ENCODE measurements at places on chromosomes 5 and 9.
A peak's percentile ranks its signal among the peaks of the same experiment; 100 is the strongest.

GRCh38 chr9:73683862-73684591, 532.4 kb downstream of the ANXA1 start:
- peak; percentile 27 for DNase-seq

DNA sequence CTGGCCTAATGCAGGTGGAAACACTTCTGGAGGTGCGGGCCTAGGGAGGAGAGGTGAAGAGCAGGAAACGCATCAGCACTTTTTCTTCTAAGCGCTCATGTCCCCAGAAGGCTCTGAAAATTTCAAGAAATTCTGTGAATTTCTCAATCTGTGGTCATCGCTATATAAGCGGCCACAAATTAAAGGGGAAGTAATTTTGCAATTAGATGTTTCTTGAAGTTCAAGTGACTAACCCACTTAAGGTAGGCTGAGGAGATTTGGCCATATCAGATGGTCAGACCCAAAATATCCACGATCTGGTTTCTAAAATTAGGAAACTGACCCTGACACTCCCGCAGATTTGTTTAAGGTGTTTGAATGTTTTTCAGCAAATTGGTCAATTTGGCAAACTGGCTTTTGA, 16.6 kb upstream of the HMGCR start:
- no peak for DNase-seq

GRCh38 chr5:140565780-140566095, 1.1 kb downstream of the SLC35A4 start:
- no peak for DNase-seq

- DNase-seq, result peak; percentile 37
Measured at GRCh38 chr9:134326724-134327601, 708 bp downstream of the RXRA start.

GRCh38 chr5:64746446-64746845, 22.0 kb downstream of the SREK1IP1 start:
- DNase-seq, result peak; percentile 11

DNA sequence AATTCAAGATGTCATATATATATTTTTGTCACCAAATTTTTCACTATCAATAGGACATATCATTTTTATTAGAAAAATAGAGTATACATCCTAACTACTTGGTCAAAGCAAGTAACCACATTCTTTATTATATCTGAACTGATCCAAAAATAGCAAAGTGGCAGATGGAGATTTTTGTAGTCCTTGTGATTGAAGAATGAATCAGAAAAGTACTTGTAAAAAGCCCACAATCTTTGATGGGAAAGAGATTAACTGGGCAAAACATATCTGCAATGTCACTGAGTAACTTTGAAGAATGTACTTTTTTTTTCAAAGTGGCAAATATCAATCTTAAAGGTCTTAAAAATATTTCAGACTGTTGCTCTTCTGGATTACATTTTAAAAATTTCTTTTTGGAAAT, 1040.6 kb upstream of the SEMA6A start:
- no peak for DNase-seq

DNA sequence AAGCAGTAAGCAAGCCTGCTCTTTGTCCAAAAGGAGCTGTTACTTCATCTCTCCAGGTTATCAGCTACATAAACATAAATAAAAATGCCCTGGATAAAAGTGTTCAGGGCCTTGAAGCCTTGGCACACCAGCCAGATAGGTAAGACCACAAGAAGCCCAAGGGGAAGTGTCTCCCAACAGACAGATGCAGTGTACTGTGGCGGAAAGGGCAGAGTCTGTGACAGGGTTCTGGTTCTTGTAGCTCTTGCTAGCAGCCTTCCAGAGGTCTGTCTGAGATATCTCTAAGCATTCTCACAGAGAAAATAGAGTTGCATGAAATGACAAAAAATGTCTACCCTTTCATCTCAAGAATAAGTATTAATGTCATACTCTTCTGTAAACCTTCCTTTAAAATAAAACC, 30.1 kb downstream of the ISOC1 start:
- no peak for DNase-seq

- DNase-seq, result peak; percentile 42
Measured at GRCh38 chr9:100206899-100207298, 107.9 kb downstream of the INVS start.

DNA sequence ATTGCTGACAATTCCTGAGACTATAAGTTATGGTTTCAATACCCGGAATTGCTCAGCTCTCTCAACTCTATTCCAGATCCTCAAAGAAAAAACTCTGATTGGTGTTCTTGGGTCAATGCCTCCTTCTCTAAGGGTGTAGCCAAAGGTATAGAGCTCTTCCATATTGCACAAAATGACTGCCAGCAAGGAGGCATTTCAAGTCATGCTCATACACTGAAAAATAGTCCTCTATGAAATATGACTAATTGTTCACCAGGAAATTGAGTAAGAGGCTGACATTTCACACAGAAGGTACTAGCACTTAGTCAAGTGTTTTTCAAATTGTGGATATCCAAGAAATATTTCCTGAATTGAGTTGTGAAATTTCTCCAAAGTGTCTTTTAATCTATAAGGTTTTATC, 111.1 kb upstream of the KLF9 start:
- DNase-seq, result peak; percentile 42

DNA sequence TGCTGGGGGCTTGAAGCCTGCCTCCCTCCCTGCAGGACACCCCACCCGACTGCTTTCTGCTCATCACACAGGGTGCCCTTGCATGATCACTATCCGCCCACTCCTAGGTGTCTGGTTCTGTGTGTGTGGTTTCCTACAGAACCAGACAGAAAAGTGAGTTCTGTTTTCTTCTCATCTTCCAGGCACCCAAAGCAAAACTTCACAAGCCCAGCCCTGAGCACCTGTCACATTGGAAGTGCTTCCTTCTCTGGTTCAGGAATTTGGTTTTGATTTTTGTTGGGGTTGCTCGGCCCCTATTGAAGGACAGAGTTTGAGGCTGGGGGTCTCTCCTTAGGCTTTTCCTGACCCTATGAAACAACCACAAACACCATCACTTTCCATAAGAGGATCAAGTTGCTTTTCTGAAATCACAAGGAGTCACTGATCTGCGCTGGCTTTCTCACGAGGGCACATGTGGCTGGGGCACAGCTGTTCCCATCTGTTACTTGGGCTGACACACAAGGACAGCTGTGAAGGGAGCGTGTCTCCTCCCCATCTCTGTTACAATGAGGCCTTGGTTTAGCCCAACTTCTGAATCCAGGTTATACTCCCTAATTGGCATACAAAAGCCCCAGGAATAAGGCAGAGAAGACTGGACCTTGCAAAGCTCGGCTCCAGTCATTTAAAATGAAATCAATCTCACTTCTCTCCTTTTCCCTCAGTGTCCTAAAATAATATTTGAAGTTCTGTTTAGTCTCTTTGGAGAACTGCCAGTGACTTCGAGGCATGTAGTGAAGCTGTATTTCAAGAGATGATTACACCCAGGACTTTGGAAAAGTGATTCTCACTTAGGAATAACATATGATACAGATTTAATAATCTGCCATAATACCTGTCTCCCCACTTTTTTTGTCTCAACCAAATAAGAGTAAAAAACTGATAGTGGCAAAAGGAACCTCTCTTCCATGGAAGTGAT, 213.1 kb upstream of the GAS1 start:
- peak; percentile 32 for DNase-seq

- no peak for DNase-seq
Measured at GRCh38 chr5:179874136-179874535, 15.5 kb upstream of the MRNIP start.

DNA sequence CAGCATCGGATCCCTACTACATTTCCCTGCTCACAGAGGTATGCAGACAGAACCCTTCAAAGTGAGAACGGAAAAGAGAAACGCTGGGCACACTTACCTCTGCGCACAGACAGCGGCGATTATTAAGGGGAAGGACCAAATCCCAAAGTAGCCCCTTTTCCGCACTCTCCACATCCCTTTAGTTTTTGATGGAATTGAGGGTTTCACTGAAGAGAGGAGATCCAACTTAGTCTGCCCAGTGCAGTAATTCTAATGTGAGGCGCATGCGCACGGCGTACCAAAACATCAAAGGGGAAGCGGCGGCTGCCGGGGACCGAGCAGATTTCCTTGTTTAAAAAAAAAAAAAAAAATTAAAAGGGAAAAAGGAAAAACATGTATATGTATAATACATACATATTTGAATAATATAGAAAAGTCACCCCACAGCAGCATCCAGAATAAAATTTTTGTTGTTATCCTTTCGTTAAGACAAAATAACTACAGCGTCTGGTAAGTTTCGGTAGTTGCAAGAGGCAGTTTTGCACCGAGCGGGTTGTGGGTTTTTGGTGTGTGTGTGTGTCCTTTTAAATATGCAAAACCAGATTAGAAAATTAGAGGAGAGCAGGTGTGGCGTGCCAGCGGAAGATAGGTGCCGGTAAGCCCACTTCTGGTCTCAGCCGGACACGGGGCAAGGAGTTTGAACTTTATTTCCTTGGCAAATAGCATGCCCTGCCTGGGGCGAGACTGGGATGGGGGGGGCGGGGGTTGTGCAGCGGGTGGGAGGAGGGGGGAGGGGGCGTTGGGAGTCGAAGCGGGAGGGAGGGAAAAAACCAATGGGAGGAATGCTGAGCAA, at the start of gene GABRB2:
TSS of gene GABRB2 (minus strand) at position 256 of the 832 bp plus-strand sequence. CDS start at position 174, 82 bp downstream.
- peak; percentile 16 for DNase-seq

- no peak for DNase-seq
Measured at GRCh38 chr5:115796656-115797055, 19.8 kb downstream of the CDO1 start.

DNA sequence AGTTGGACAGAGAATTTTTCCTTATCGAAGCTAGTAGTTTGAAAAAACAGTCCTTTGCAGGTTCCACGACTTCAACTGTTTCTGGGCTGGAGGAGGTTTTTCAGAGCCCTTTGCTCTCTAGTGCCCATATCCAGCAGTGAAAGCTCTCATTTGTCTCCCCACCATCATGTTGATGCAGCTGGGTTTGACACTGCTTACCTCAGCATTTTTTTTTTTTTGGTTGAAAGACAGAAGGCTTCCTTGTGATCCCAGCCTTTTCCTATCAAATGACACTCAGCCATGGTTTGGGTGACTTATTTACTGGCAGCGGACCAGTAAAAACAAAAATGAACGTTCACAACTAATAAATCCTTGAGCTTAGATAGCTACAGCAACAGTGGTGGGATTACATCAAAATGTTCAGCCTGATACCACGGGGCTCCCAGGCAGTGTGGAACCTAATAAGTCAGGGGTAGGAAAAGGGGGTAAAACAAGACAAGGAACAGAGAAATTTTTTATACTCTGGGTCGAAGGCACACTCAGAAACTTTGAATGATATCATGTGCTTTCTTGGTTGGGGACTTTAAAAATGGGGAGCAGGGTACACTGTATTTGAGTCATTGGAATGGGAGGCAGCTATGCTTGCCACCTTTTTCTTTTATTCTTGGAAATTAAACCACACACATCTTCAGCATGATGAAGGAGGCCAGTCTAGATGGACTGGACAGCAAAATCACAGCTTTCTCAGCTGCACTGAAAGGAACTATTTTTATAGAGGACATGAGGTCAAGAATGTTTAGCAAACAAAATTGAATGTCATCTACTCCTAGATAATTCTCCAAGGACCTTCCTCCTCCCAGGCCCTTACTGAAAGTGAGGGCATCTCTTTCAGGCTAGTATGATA, 308.9 kb upstream of the MPDZ start:
- no peak for DNase-seq

Measured in fibroblast of skin of back (primary cell).